AG04450 (cell line): ENCODE measurements at places on chromosomes 4 and X. TPM values are rescaled to one million over a fixed set of nuclear protein-coding genes. Genes with fewer than 3 reads are reported as not detected.
A peak's percentile ranks its signal among the peaks of the same experiment; 100 is the strongest.

Gene HSD17B13
- polyA plus RNA-seq = 0.09 TPM in 1 of 2 replicates, not detected in the other

DNA sequence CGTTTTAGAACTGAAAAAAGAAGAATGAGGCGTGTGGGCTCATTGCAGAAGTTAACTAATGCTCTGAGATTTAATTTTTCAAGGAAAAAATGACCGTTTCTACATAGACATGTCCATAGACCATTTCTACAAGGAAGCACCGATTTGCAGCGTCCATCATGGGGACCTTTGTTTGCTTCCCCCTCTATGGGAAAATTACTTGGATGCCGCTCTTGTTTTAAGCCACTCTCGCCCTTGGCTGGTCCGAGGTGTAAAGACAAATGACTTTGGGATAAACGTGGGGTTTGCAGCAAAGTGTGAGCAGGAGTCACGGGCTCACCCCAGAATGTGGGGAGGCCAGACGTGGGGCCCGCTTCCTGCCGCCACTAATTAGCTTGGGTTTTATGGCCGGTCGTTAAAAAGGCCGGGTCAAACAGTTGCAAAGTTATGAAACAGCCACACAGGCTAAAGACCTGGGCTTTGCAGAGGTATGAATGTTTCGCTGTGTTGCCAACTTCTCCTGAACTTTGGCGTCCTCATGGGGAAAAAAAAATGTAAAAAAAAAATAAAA is 235.9 kb downstream of the SHOX start:
- no peak for DNase-seq

DNA sequence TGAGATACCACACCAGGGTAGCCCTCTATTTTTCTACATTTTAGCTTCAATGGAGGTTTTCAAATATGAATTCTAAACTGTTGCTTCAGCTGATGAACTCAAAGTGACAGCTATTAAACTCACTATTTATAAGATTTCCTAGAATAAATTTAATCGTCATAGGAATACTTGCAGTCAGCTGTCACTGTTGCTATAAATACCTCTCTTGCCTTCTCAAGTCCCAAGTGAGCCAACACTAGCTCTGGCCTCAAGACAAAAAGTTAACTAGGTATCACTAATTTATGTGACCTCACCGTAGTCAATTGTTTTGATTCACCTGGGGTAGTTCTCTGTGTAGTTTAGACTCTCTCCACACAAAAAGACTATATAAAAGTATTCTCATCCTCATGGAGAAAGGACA is 34.3 kb upstream of the PROM1 start:
- no peak for DNase-seq

GRCh38 chrX:40485102-40485826 is 95.5 kb upstream of the ATP6AP2 start:
- DNase-seq = no peak

DNA sequence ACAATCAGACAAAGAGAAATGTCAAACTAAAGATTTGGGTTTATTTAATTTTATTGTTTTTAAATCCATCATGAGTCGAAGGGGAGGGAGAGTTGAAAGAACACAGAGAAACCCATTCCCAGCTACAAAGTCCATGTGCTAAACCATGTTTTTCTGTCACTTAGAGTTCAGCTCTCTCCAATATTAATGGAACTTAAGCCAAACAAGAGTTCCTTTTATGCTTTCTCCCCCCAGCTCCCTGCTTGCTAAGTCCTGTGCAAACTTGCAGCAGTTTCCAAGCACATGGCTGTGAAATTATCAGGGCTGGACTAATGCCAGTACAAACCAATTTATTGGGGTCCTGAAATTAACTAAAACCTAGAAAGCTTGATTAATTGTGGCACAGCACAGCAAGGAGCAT is 9.7 kb upstream of the CHRDL1 start:
- no peak for DNase-seq

Gene ZNF732
- 0.04 and 0.12 TPM in 2 replicates for polyA plus RNA-seq

DNA sequence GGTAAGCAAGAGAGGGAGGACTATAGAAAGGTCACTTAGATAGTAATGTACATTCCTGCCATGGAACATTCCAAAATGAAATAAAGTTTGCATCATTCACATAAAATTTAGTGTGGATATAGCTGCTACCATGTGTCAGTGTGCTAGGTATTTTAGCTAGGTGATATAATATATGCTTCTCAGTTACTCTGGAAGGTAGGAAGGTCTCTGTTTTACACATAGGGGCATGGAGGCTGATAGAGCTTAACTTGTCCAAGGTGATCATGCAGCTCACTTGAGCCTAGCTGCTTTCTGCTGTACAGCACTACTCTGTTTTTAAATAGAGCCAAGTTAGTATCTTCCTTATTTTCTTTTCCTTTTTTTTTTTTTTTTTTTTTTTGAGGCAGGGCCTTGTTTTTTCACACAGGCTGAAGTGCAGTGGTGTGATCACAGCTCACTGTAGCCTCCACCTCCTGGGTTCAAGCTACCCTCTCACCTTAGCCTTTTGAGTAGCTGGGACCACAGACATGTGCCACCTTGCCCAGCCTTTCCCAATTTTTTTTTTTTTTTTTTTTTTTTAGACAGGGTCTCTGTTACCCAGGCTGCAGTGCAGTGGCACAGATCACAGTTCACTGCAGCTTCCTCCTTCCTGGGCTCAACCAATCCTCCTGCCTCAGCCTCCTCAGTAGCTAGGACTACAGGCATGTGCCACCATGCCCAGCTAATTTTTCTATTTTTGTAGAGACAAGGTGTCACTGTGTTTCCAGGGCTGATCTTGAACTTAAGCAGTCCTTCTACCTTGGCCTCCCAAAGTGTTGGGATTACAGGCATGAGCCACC is 10.4 kb downstream of the AFF1 start:
- DNase-seq = no peak

Gene HSPA4L
- polyA plus RNA-seq = 3.4 and 4.9 TPM in 2 replicates

- no peak for DNase-seq
Measured at GRCh38 chr4:20832826-20833225, 132.6 kb downstream of the PACRGL start.

DNA sequence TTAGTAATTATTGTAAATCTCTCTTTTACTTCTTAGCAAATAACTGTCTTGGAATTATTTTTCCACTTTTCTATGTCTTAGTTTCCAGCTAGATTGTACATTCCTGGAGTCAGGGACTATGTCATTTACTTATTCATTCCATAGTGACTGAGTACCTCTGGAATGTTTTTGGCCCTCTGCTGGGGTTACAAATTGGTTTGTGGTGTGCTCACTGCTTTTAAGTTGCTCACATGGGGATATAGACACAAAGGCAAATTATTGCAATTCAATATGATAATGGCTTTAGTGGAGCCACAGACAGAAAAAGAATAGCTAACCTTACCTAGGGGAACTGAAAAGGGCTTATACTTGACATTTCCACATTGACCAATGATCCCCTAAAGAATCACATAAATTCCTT is 63.7 kb upstream of the PDGFRA start:
- DNase-seq = peak; percentile 78

Gene HTN3
- not detected in 2 replicates for polyA plus RNA-seq

- DNase-seq = no peak
Measured at GRCh38 chr4:141102367-141102766, 30.9 kb downstream of the RNF150 start.

Gene GUCY2F
- 0.02 TPM in 1 of 2 replicates, not detected in the other for polyA plus RNA-seq

Gene OPHN1
- 5.0 and 6.7 TPM in 2 replicates for polyA plus RNA-seq

Gene SMR3B
- not detected in 2 replicates for polyA plus RNA-seq

Gene WDR17
- polyA plus RNA-seq = 1.1 and 1.2 TPM in 2 replicates

Gene RHOXF1
- not detected in 2 replicates for polyA plus RNA-seq

Gene DUSP21
- polyA plus RNA-seq = not detected in 2 replicates

DNA sequence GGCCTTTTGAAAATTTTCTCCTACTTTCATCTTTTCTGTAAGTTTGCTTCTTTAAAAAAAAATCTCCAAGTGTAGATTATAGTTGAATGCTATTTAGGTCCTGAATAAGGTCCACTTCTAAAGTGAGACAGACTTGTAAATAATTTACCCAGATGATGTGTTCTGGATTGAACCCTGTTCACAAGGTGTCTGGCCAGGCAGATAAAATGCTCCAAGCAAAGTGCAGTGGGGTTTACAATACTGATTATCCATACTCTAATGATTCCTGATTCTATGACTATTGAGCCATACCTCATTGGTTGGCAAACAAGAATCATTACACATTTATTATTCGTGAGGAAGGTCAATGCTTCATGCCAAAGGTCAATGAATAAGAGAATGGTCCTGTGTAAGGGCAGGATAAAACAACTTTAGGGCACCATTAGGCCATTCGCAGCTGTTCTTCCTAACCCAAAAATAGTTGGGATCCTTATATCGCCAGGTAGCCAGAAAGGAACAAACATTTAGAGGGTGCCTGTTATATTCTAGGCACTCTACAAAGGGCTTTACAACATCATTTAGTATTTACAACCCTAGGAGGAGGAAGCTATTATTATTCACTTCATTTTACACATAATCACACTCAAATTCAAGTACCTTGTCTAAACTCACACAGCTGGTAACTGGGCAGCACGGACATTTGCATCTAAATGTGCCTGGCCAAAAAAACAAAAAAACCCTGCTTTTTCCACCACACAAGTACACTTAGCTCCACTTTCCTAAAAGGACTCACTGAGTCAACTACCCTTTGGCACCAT is 18.6 kb upstream of the SAT1 start:
- DNase-seq = no peak

Gene SH3D19
- 30.1 and 32.6 TPM in 2 replicates for polyA plus RNA-seq

- DNase-seq = no peak
Measured at GRCh38 chr4:139453041-139453370, 915 bp upstream of the RAB33B start.

DNA sequence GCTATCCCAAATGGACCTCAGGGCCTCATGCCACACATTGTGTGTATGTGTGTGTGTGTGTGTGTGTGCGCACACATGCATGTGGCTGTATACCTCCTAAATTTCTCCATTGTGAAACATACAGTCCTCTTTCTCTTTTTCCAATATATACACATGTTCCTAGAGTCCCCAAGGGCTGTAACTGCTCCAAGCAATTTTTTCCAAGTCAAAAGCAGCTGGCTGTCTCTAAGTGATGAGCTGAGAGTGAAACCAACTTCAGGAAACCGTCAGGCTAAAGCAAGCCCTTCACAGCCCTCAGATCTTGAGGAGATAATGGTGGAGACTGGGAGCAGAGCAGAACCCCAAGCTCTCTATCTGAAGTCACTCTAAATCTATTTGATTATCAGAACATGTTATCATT is 496.1 kb upstream of the DIPK2B start:
- no peak for DNase-seq

- no peak for DNase-seq
Measured at GRCh38 chr4:33176566-33176965, 2456.4 kb downstream of the PCDH7 start.

Gene CCKAR
- 0.10 and 0.27 TPM in 2 replicates for polyA plus RNA-seq

DNA sequence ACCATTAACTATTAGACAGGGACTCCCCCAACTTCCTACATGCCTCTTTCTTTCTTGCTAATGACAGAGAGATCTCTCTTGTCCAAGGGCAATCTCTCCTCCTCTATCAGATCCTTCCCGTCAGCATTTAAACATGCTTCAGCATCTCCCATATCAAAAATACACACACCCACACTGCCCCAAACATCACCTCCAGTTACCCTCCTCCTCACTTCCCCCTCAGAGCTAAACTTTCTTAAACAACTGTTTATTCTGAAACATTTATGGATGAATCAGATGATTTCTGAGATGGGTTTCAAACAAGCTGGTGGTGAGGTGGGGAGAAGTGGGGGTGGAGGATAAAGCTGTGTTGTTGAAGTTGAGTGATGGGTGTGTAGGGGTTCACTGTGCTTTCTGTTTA is 23.5 kb downstream of the USP46 start:
- no peak for DNase-seq

DNA sequence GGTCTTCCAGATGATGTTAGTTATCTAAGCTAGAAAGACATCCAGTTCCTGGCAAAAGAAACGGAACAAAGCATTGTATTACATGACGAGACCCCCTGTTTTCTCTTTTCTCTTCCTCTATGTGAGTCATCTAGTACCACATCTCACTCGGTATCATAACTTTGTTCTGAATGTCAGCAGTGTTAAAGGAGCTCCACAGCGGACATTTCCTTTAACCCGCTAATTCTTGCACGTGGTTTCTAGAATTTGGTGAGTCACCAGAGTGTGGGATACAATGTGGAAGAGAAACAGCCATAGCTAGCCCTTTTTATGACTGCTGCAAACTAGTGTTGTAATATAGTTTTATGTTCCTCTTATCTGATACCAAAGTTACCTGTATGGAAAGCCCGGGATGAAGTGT is 243.7 kb downstream of the TENM3 start:
- no peak for DNase-seq

Gene CHRNA9
- 0.07 TPM in 1 of 2 replicates, not detected in the other for polyA plus RNA-seq

- DNase-seq = no peak
Measured at GRCh38 chr4:152957437-152958171, 21.5 kb downstream of the FHDC1 start.

Gene NDUFA1
- 160 and 215 TPM in 2 replicates for polyA plus RNA-seq

GRCh38 chrX:43688586-43688985 is 32.5 kb downstream of the MAOA start:
- DNase-seq = no peak
